ENCODE measurements at places on chromosomes 3 and 15.

DNA sequence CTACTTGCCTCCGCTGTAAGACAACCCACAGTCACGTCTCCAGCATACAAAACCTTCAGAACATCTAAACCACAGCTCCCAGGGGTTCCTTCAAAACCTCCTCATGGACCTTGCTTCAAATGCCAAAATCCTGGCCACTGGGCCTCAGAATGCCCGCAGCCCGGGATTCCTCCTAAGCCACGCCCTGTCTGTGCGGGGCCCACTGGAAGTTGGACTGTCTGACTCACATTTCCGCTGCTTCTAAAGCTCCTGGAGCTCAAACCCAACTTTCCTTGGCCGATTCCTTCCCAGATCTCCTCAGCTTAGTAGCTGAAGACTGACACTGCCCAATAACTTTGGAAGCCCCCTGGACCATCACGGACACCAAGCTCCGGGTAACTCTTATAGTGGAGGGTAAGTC, 17.9 kb upstream of the OR5H6 start:
- DNase-seq: no peak

GRCh38 chr15:66399276-66399675, 12.6 kb downstream of the MAP2K1 start:
- DNase-seq: no peak

DNA sequence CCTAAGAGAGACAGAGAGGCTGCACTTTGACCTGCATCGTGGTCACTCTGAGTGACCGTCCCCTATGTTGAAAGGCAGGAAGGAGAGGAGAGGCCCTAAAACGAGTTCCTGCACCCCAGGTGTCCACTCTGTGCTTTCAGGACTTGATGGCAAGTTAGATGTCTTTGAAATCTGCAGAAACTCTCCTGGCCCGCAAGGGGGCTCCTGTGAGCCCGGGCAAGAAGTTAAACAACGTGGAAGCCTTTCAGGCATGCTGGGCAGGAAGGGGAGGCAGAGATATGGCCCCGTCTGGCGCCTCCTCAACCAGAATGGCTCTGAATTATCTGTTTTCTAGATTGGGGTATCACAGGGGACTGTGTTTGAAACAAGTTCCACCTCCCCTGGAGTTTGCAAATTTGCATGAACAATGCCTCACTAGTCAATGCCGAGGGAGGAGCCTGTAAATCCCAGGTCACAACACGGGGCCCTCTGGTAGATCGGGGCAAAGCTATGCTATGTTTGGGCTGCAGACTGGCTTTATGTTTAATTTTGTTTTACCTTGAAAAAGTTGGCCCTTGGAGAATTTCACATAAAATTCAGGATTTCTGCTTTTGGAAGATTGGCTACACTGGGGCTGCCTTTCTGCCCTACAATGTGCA, 9.8 kb downstream of the CTXND1 start:
- DNase-seq: no peak

DNA sequence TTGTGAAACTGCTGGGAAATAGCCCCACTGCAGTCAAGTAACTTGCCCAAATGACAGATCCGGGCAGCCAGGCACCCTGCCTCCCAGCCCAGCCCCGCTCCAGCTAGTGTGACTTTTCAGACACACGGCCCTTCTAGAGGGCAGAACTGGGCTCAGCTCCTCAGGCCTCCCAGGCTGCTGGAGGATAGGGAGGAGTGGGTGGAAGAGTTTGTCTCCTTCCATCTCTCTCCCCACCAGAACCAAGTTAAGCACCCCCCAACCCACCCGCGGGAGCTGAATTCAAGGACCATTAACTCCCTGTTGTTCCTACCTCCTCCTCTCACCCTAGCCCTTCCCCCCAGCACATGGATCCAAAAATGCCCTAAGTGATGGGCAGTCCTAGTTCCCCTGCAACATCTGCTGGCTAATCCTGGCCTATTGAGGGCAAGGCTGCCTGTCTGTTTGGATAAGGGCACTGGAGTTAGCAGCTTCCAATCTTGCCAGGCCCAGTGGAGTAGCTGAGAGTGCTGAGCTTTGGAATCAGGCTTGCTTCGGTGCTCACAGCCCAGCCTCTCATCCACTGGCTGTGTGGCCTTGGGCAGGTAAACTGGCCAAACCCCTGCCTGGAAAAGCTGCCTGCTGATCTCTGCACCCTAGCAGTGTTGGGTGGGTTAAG, 3.1 kb downstream of the CCDC33 start:
- DNase-seq: no peak

DNA sequence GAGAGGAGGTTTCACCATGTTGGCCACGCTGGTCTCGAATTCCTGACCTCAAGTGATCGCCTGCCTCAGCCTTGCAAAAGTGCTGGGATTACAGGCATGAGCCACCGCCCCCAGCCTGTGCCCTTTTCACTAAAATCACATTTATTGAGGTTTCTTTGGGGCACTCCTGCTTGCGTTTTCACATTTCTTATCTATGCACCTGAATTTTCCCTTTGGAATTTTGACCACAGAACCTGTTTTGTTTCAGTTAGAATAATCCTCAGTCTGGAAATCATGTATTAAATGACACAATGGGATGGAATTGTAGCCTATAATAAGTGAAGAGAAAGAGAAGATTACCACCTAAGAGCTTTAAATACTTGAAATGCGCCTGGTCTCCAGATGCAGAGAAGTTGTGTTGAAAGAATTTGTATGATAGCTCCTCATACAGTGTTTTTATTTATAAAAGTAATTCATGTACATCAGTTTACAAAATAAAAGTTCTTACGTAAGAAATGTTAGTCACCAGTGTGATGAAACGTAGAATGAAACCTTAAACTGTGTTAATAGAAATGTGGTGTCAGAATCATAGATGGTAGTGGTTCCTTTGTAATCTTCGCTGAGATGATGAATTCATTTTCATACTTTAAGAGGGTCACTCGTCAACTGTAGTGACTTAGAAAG, 107.0 kb downstream of the TCF12 start:
- no peak for DNase-seq

GRCh38 chr3:168330983-168331382, 235.3 kb upstream of the GOLIM4 start:
- DNase-seq: no peak

DNA sequence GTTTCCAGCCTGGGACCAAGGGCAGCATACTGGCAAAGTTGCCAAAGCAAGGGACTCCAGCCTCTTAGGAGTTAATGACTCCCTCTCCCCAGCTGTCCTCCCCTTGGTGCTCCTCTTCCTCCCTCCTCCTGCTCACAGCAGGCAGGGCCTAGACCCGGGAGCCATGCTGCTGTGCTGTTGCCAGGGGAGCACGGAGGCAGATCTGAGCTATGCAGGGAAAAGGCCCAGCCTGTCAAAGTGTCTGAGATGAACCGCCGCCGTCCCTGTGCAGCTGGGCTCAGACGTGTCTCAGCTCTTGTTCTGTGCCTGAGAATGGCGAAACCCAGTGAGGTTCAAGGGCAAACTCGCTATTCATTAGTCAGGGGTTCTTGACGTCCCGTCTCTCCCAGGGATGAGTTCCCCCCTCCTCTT, 60.8 kb upstream of the POLG start:
- DNase-seq: no peak

DNA sequence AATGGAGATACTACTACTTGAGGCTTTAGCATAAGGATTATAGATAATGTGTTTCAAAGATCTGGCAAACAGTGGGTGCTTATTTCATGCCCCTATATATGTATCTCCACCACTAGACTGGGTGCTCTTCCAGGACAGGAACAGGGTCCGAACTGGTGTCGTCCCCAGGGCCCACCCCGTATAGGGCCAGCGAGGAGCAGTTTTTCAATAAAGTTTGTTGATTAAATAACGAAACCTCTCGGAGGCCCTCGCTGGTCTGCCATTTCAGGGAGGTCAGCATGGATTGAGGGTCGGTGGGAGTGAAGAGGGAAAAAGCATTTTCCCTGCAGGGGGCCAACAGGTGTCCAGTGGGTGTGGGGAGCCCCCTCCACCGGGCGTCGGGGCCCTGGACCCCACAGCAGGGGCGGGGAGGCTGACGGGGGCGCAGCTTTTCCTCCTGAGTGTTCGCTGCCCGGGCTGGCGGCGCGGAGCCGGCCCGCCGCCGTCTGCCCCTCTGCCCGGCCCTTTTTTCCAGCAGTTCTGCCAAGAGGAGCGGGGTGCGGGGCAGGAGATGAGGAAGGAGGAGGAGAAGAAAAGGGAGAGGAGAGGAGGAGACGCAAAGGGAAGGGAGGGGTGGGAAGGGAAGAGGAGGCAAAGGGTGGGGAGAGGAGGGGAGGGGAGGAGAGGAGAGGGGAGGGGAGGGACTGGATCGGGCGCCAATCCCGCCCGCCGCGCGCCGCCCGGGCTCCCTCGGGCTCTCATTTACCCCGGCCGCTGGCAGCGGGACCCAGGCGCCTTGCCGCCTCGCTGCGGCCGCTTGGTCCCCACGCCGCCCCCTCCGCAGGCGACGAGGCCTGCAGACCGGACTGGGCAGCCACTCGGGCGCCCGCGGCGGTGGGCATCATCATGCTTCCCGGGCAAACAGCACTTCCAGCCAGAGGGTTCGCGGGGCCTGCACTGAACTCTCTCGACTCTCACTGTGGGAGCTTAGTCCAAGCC, 66.3 kb downstream of the ISG20 start:
- DNase-seq: peak; percentile 78

- DNase-seq: no peak
Observed at GRCh38 chr15:42032376-42033213, 11.8 kb upstream of the PLA2G4E start.

GRCh38 chr15:92667970-92668485, 12.5 kb upstream of the FAM174B start:
- DNase-seq: no peak

DNA sequence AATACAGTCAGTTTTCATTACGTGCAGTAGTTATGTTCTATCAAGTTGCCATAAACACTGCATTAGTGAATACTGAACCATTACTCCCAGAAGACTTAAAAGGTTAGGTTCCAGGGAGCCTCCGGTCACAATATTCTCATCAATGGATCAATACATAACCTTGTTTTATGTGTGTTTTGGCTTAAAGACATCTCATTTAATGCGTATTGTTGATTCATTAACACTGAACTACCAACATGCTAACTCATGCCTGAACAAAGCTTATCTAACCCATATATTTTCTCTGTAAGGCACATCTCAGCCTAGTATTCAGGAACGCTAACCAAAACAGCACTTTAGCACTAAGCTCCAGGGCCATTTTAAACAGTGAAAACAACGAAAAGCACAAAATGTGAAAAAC, 24.1 kb upstream of the NEDD4 start:
- DNase-seq: no peak

DNA sequence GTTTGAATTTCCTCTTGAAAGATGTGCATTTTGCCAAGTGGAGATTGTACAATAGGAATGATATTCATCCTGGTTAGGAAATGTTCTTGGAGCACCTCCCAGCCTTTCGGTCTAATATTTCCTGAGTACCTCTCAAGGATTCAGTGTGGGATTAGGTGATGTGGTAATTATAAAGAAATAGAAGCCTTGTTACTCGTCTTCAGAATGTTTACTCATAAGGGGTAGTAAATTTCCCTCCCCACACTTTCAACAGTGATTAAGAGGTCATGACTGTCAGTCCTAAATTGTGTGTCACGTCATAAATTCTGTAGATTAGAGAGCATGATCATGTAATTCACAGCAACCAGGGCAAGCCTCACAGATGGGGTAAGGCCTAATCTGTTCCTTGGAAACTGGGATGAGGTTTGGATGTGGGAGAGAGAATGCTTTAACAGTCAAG, 633.1 kb upstream of the TBL1XR1 start:
- DNase-seq: peak; percentile 65

DNA sequence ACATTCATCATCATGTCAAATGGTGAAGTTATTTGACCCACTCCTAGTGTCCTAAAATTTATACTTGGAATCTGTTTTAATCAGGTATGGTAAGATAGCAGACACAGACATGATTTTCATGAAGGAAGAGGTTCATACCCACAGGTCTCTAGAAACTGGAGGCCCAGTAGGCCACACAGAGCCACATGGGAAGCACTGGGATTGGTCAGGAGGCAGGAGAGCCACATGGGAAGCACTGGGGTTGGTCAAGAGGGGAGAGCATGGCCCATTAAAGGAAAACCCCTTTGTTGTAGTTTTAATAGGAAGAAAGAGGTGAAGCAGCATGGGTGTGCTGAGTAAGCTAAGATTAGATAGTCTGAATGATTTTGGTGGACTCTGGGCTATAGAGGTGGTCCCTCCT, 356.9 kb downstream of the MFSD1 start:
- DNase-seq: no peak

- no peak for DNase-seq
Observed at GRCh38 chr3:177169936-177170722, 27.2 kb downstream of the TBL1XR1 start.

DNA sequence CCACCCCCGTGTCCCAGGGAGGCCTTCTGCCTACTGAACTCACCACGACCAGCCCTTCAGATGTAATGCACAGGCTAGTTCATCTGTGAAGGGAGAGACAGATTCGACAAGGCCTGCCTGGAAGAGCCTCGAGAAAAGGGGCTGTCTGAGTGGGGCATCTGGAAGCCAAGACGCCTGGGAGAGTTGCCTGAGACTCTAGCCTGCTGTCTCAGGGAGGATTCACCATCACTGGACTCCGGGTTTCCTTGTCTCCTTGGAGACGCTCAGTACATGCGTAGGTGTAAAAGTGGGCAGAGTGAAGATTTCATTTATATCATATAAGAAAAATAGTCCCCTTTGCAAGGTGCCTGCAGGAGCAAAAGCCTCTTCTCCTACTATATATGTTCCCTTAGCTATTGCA, 468.9 kb downstream of the FOXP1 start:
- no peak for DNase-seq

DNA sequence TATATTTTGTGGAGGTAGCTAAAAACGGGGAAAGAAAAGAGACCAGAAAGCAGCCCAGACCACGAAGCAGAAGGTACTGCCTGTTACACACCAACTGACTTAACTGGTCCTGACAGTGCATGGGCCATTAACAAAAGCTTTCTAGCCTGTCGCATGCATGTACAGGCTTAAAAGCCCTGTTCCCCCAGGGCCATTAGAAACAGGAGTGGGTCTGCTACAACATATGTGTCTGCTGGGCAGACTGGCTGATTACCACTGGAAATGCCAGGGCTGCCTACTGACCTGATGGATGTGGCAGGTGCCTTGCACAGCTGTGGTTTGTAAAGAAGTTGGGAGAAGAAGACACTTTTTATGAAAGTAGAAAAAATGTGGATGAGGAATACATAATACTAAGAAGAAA, 137.4 kb downstream of the GAP43 start:
- no peak for DNase-seq

DNA sequence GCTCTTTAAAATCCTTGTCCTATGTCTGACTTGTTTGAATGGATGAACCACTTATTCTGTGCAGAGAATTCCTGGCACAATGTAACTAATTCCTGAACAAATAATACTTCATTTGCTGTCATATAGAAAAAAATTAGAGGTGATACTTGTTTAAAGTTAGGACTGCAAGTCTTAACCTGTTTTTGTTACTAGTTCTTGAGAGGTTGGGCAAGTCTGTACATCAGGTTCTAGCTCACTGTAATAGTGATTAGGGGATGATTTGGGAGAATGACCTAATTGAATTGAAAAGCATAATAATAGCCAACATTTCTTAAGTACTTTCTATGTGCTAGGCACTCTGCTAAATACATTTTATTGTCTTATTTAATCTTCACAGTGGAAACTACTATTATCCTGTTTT, 49.3 kb downstream of the GMPS start:
- no peak for DNase-seq
